ENCODE measurements at places on chromosomes 2 and 18.
A peak's percentile ranks its signal among the peaks of the same experiment; 100 is the strongest.

DNA sequence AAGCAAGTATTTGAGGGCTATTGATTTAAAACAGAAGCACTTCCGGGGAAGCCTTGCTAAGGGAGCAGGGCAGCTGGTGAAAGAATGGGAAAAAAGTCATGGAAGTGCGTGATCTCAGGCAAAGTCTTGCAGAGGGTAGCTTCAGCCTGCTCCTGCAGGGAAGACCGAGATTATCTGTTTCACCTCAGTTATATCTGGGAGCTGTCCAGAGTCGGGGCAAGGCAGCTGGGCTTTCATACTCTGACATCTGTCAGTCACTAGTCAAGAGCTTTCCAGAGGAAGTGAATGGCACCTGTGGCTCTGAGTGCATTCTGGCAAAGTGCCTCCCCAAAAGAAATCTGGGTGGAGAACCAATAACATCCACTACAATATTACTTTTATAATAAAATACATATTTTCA, 8.7 kb downstream of the NXPH2 start:
- no peak for DNase-seq

DNA sequence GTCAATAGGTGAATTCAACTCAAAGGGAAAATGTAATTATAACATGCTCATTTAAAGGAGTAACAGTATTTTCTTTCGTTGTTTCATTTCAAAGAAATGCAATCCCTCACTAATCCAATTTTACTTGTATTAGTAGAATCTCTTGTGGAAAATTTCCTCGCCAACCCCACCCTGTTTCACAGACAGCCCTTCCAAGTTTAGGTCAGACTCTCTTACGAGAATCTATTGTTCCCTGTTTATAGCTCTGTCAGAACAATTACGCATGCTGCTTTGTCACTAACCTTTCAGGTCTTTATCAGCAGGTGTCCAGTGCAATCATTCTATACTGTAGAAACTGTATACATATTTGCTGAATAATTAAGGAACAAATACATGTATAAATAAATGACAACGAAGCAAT, 657.8 kb upstream of the LINC00305 start:
- DNase-seq: no peak

DNA sequence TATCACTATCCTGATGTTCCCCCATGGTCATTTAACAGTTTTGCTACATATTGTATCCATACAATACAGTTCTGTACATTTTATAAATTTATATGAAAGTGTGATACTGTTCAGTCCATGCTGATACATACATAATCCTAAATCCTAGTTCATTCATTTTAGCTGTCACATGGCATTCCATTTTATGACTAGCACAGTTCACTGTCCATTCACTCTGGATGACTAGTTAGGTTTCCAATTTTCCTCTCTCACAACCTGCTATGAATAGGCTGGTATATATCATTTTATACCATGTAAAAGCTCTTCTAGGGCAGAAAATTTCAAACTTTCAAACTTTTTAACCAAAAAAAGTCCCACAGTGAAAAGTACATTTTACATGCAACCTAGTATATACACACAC, 15.2 kb downstream of the SMAD2 start:
- DNase-seq: no peak

DNA sequence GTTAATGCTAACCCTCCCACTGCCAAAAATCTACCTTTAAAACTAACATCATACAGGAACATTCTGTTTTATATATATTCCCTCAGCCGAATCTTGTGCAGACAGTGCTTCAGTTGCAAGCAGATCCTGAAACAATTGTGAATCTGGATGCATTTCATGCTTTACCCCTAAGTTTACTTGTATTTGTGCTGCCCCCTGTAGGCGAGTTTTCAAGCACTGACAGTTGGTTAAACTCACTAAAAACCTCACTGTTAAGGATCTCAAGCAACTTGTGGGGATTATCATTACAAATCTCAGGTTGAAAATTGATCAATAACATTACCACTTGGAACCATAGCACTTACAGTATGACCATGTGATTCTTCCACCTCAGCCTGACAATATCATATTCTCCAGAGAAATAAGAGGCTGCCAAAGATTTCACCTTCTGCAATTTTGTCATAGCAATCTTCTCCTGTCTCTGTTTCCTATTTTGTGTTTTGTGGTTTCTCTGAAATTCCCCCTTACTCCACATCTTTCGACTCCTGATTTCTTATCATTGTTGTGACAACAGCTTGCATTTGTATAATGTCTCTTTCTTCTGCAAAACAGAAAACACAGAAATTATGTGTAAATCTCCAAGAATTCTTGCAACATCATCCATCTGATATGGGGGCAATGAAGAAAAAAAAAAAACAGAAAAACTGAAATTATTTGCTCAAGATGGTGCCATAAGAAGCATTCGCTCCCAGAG, 354.6 kb upstream of the SETBP1 start:
- peak; percentile 24 for DNase-seq

GRCh38 chr2:105509269-105510086, 110.6 kb upstream of the FHL2 start:
- no peak for DNase-seq

GRCh38 chr2:51846796-51847195, 814.9 kb upstream of the NRXN1 start:
- no peak for DNase-seq

DNA sequence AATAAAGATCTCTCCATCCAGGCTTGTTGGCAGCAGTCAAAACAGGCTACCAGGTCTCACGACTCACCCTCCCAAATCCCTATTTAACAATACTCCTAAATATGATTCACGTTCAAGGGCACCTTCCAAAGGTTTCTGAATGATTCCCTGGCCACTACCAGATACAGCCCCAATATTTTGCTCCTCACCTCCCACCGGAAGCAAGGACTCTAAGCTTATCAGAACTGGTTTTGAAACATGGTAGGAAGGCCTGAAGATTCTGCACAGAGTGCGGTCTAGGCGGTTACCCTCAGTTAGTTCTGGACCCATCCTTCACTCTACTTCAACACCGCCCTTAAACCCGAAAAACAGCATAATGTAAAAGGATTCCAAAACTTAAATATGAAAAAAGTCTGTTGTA, 5.2 kb downstream of the PPP4R1 start:
- DNase-seq: no peak

GRCh38 chr2:65790676-65790935, 358.2 kb upstream of the SPRED2 start:
- no peak for DNase-seq

- no peak for DNase-seq
Measured at GRCh38 chr18:78713069-78713468, 266.5 kb upstream of the SALL3 start.

GRCh38 chr18:31356025-31356424, 20.6 kb upstream of the DSG4 start:
- DNase-seq: no peak

GRCh38 chr18:35022426-35023001, 18.7 kb upstream of the MAPRE2 start:
- no peak for DNase-seq

GRCh38 chr2:149906886-149907285, 319.3 kb upstream of the MMADHC start:
- no peak for DNase-seq
